ENCODE measurements at places on chromosomes 3 and 15.

DNA sequence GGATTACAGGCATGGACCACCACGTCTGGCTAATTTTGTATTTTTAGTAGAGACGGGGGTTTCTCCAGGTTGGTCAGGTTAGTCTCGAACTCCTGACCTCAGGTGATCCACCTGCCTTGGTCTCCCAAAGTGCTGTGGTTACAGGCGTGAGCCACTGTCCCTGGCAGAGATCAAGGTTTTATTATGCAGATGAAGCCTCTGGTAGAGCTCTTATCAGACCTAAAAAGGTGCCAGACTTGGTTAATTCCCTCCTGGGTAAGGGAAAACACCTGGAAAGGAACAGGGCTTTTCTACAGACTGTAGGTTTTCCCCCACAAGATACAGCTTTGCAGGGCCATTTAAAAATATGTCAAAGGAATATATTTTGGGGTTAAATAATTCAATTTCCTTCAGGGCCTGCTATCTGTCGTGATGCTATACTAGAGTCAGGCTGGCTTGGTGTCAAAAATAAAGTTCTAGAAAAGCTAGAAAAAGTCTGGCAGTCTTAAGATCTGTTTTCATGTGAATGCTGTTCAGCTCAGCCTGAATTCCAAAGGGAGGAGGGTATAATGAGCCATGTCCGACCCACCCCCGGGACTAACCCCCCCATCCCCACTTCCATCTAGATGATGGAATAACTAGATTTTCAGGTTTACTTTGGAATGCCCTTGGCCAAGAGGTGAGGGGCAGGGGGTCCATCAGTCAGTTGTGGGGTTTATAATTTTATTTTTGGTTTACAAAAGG is 1.9 kb upstream of the BLOC1S6 start:
- DNase-seq = no peak

- DNase-seq = no peak
These were observed 1.2 kb upstream of the ITIH4 start for GRCh38 chr3:52831500-52832301.

DNA sequence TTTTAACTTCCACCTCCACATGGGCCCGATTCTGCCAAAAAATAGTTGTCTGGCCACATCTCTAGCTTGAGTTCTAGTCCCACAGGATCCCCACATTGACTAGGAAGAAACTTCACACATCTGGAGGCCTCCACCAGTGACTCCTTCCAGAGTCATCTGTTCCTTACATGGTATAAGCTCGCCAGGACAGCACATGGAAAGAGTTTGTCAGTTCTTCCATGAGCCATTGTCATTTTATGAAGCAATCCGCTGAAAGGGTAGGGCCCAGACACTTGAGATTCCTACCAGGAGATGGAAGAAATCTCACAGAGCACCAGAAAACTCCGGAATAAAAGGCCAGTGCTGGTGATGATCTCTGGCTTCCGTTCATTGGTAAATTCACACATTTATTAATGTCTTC is 350.5 kb upstream of the ICE2 start:
- no peak for DNase-seq

DNA sequence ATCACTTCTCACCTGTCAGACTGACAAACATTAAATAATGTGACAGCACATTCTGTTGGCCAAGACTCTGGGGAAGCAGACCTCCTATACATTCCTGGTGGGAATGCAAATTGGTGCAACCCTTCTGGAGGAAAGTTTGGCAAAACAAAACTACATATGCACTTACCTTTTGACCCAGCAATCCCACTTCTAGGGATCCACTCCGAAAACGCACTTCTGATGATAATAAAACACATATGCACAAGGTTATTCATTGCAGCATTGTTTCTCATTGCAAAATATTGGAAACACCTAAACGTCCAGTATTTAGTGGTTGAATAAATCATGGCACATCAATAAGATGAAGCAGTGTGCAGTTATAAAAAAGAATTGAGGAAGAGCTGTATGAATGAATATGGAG is 145.5 kb upstream of the ABHD17C start:
- no peak for DNase-seq

DNA sequence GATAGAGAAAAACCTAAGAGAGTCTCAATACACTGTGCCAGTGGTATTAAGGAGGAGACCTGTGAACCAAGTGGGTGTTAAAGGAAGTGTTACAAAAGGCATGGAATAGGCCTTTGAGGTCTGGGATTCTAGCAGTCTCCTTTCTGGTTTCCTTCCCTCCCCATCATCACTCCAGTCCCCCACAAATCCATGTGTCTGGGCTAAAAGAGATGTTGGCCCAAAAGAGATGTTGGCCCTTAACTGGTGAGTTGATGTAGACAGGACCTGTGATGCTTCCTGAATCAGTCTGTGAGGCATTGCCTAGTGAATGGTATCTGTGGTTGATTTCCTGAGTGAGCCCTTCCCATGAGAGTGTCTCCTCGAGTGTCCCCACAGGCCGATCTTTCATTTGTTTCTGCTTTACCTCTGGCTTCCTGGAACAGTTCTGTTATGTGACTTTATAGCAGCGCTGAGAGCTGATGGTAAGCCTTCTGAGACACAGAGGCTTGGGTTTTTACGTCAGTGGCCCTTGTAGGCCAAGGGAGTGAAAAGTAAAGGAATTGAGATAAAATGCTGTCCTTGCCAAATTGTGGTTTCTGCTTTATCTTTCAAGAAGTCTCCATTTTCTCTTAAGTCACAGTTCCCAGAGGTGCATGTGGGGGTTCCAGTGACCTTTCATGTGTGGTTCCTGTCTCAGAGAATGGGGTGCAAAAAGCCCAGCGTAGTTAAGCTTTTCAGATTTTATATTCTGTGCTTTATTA is 87.8 kb downstream of the KLHL25 start:
- no peak for DNase-seq

- no peak for DNase-seq
These were observed 410.5 kb downstream of the LSAMP start for GRCh38 chr3:116034794-116035193.

- DNase-seq = no peak
These were observed 97.2 kb upstream of the MB21D2 start for GRCh38 chr3:193014902-193015301.

- no peak for DNase-seq
These were observed 4.5 kb downstream of the POLG start for GRCh38 chr15:89330119-89330518.

- no peak for DNase-seq
These were observed 37.3 kb upstream of the PPP4R2 start for GRCh38 chr3:72959336-72959735.

GRCh38 chr3:15309662-15310335 is 22.6 kb downstream of the SH3BP5 start:
- no peak for DNase-seq

DNA sequence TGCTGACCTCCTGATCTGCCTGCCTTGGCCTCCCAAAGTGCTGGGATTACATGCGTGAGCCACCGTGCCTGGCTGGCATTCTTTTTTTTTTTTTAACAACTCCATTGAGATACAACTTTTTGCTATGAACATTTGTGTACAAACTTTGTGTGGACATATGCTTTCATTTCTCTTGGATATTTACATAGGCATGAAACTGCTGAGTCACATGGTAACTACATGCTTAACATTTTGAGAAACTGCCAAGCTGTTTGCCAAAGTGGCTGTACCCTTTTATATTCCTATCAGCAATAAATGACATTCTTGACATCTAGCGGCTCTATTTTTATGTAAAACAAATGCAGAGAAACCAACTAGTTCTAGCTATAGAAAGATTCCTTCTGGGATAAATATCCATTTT is 8.7 kb upstream of the YEATS2 start:
- no peak for DNase-seq

DNA sequence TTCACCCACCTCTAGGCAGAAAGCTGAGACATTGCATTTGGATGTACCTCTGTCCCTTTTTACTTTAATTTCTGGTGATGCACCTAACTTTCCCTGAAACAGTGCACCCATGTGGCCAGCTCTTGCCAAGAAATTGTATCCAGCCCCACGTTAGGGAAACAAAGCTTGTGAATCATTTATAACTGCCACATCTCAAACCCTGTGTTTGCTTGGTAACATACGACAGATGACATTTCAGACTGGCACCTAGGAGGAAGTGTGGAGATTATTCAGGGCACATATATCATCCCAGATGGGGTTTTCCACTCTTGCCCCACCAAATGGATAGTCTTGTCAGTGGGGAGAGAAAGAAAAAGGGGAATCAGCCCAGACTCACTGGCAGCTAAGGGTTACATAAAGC is 2.1 kb downstream of the CYB561D2 start:
- no peak for DNase-seq

GRCh38 chr3:8210882-8211341 is 290.7 kb upstream of the LMCD1 start:
- DNase-seq = no peak

- no peak for DNase-seq
These were observed 210.1 kb upstream of the CD96 start for GRCh38 chr3:111331912-111332311.

DNA sequence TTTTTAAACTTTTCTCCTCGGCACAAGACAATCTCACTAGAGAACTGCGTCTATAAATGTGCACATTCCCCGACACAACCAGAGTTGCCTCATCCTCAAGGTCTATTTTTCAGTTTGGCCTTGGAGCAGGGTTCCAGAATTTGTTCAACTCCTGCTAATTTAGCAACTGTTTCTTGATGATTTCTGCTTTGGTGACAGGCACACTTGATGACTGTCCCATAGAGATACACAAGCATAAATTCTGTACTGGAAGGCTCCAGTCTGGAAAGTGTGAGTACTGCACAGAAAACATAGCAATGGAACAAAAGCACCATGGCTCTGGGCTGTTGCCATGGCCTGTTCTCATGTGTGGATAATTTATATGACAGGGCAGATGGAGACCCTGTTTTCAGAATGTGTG is 379.6 kb upstream of the PDZRN3 start:
- DNase-seq = no peak

DNA sequence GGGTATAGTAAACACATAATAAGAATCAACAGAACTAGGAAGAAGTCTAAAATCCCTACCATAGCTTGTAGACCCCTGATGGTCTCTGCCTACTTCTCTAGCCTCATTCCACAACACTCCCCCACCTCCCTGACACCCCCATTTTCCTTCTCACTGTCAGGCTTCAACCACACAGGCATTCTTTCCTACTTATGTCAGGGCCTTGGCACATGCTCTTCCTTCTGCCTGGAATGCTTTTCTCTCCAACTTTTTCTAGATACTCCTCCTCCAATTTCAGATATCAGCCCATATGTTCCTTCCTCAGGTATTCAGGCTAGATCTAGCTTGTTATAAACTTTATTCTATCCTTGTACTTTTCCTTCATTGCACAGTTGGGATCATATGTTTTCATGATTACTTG is 106.0 kb upstream of the MRPL3 start:
- DNase-seq = no peak

DNA sequence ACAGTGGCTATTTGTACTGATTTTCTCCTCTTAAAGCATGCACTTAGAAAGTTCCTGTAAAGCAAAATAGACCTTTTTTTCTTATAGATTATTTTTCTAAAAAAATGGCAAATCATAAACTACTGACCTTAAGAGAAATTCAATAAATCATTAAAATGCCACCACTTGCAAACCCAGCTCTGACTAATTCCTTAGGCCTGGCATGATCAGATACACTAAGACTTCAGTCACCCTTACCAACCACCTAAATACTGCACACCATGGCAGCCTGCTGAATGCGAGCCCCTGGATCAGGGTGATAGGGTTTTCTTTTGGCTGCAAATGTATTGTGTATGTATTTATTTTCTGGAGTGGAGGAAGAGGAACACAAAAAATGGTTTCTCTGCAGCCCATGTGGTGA is 370.6 kb upstream of the TBL1XR1 start:
- no peak for DNase-seq

GRCh38 chr3:15819576-15819975 is 21.8 kb upstream of the ANKRD28 start:
- no peak for DNase-seq

- DNase-seq = peak; percentile 56
These were observed 735 bp downstream of the GOLGA8B start for GRCh38 chr15:34582461-34583371.

DNA sequence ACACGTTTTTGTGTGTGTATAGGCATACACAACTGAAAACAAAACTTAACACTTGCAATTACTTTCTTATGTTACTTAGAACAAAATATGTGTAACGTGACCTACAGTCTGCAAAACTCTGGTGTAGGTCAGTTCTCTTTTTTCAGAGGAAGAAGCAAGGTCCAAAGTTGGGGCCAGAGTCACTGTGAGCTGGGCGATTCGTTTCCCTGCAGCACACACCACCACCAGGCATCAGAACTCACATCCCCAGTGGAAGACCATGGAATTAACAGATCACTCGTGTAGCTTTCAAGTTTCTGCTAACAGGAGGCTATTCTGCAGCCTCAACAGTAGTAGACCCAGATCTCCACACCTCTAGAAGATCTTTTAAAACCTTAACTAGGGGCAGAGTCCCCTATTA is 25.8 kb downstream of the ANP32A start:
- no peak for DNase-seq

GRCh38 chr3:197807969-197808587 is 17.0 kb downstream of the LRCH3 start:
- no peak for DNase-seq

- DNase-seq = no peak
These were observed 150.7 kb upstream of the MEF2A start for GRCh38 chr15:99414755-99415731.
